ENCODE measurements at places on chromosomes 7 and 10. TPM values are rescaled to one million over a fixed set of nuclear protein-coding genes. Genes with fewer than 3 reads are reported as not detected.

INMT gene
- 4.8 TPM for polyA plus RNA-seq

HPS6 gene
- 5.5 TPM for polyA plus RNA-seq

ITPRID1 gene
- polyA plus RNA-seq = not detected

EBLN1 gene
- polyA plus RNA-seq = not detected

PHKG1 gene
- 1.3 TPM for polyA plus RNA-seq

PNPLA8 gene
- polyA plus RNA-seq = 21.8 TPM

HTR5A gene
- polyA plus RNA-seq = not detected

ZNF365 gene
- 0.11 TPM for polyA plus RNA-seq

SRPK2 gene
- polyA plus RNA-seq = 8.5 TPM

PNLIP gene
- 3.7 TPM for polyA plus RNA-seq

HYCC1 gene
- polyA plus RNA-seq = 18.5 TPM

ANKRD61 gene
- 0.07 TPM for polyA plus RNA-seq

DMBT1 gene
- 0.63 TPM for polyA plus RNA-seq

POM121 gene
- polyA plus RNA-seq = 17.2 TPM

SPDYE8 gene
- not detected for polyA plus RNA-seq

ACSM6 gene
- polyA plus RNA-seq = 0.34 TPM

CYP26A1 gene
- polyA plus RNA-seq = 0.79 TPM

WNT2 gene
- 0.25 TPM for polyA plus RNA-seq

CNPY1 gene
- polyA plus RNA-seq = not detected

CHST15 gene
- 11.0 TPM for polyA plus RNA-seq

SPDYE2 gene
- not detected for polyA plus RNA-seq

CUBN gene
- polyA plus RNA-seq = 0.36 TPM

CTAGE6 gene
- not detected for polyA plus RNA-seq

POLR2J2 gene
- polyA plus RNA-seq = 1.6 TPM

PPP1R17 gene
- polyA plus RNA-seq = not detected

ADAP1 gene
- polyA plus RNA-seq = 8.7 TPM

CFTR gene
- polyA plus RNA-seq = not detected

FAM25G gene
- not detected for polyA plus RNA-seq

OGDHL gene
- polyA plus RNA-seq = 2.8 TPM

KIAA1549 gene
- 0.22 TPM for polyA plus RNA-seq

HOXA10 gene
- polyA plus RNA-seq = 18.3 TPM

GARIN1A gene
- polyA plus RNA-seq = 2.6 TPM

Data from adipose tissue (tissue), 3 donors.